ENCODE measurements at places on chromosomes 11 and 22.

DNA sequence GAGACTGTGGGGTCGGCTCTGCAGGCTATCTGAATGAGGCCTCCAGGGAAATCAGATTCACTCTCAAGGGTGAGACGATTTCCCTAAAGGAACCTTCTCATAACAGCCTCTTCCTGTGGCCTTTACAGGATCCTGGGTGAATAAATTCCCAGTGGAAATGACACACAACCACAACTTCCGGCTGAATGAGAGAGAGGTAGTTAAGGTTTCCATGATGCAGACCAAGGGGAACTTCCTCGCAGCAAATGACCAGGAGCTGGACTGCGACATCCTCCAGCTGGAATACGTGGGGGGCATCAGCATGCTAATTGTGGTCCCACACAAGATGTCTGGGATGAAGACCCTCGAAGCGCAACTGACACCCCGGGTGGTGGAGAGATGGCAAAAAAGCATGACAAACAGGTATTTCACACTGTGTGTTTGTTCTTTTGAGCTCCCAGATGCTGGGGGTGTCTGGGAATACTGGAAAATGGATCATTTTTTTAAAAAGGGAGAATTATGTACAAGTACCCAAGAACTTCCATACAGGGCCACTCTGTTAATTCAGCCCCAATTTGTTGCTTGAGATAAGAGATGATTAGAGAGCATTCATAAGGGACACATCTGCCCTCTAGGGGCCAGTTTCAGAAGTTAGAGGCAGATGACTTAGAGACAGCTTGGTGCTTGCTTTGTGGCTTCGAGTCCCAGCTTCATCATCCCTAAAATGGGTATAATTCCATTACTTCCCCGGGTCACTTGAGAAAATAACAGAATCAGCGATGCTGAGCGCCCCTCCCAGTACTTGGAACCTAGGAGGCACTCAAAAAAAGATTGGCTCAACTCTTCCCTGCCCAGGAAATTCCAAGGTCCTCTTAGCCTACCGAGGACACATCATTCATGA, 10.2 kb downstream of the SERPIND1 start:
- no peak for DNase-seq

DNA sequence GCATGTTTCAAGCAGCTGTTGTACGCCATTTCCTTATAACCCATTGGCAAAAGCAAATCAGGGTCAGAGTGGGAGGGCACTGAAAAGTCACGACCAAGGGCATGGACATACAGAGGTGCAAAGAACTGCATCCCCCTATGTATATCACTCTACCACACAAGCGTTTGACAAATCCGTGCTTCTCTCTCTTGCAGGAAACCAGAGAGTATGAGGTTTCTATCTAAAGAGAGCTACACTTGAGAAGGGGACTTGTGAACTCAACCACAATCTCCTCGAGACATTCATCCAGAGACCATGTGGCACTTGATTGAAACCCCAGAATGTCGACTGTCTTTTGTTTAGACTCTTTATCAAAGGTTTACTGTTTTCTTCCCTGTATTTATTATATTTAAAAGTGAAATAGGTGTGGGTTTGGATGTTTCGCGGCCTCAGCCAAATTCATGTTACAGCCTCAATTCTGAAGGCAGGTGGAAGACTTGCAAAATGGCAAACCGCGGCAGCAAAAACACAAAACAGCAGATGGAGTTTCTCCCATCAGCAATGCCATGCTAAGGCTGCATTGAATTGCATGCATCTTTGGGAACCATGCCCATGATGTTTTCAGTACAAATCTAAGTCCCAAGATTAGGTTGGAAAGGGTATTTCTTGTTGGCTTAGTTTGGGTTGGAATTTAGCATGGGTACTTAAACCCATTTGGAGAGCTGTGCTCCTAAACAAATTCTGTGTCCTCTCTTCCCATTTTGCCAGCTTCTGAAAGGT, 48.8 kb upstream of the ASPHD2 start:
- DNase-seq, result no peak

GRCh38 chr11:90391756-90392155, 168.9 kb upstream of the CHORDC1 start:
- no peak for DNase-seq

DNA sequence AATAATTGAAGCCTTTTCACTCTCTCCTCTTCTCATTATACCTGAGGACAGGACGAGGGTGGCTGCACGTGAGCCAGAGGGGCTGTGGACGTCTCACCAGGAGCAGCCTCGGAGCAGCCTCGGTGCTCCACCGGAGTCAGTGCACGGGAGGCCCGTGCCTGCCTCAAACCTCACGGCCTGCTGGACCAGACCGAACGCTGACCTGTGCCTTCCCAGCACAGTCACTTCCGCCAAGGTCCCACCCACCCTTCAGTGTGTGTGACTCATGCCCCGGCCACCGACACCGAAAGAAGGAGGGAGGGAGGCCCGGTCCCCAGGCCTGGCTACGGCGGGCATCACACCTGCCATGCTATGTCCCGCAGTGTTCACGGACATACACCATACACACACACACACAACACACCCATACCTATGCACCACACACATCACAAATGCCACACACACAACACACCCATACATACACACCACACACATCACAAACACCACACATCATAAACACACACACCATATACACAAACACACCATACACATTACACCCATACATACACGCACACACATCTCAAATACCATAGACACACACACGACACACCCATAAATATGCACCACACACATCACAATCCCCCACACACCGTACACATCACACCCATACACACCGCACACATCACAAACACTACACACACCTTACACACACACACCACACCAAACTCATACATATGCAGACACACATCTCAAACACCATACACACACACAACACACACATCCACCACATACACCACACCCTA, 1506.5 kb downstream of the TBC1D22A start:
- no peak for DNase-seq

DNA sequence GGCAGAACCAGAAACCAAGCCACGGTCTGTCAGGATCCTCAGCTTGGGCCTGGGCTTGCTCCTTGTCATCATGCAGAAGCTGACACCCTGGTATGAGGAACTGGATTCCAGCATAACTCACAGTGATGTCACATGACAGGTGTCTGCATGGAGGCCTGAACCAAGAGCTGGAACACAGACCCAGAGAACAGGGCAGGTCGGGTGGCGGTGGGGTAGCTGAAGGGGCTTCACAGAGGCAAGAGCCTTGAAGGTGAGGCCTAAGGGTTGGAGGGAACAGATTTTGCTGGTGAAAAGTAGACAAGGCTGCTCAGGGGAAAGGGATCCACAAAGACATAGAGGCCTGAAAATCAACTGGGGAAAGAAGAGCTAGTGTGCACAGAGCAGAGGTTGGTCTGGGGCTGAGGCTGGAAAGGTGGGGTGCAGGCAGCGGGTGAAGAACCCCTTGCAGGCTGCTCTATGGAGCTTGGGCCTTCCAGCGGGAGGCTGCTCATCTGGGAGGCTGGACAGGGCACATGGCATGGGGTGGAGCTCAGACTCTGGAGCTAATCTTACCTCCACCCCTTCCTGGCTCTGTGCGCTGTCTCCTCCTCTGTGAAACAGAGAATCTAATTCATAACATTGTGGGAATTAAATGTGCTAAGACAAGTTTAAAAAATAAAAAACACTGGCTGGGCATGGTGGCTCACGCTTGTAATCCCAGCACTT, 18.4 kb upstream of the RPS3 start:
- DNase-seq, result no peak

GRCh38 chr22:19879246-19879570, 24.5 kb upstream of the GNB1L start:
- DNase-seq, result no peak

- DNase-seq, result peak; percentile 80
Measured at GRCh38 chr22:50250555-50251476, at the start of gene HDAC10. TSS of gene HDAC10 (minus strand) at chr22:50251265. CDS start at chr22:50251032, 233 bp downstream.

- no peak for DNase-seq
Measured at GRCh38 chr22:29587938-29588699, 7.2 kb upstream of the NIPSNAP1 start.

DNA sequence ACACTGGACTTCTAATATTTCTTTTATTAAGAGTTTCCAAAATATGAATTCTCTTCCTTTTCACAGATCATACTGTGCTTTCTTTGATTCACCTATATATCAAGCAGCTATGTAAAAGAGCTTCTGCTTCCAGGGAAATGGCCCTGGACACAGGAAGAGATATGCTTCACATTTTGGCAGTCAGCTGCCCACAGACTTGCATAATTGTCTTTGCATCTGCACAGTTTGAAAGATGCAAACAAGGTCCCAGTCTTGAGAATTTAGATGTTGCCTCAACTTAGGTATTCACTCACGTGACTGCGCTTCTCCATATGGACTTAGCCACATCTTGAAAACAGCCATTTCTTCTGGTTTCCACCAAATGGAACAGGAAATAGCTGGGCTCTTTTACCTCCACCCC, 92.3 kb upstream of the POU2AF2 start:
- DNase-seq, result no peak

- no peak for DNase-seq
Measured at GRCh38 chr11:800473-800872, 2.4 kb upstream of the SLC25A22 start.

GRCh38 chr11:134558258-134558835, 146.3 kb upstream of the B3GAT1 start:
- no peak for DNase-seq
